ENCODE measurements at places on chromosomes 1 and 21. TPM values are rescaled to one million over a fixed set of nuclear protein-coding genes. Genes with fewer than 3 reads are reported as not detected.

DNA sequence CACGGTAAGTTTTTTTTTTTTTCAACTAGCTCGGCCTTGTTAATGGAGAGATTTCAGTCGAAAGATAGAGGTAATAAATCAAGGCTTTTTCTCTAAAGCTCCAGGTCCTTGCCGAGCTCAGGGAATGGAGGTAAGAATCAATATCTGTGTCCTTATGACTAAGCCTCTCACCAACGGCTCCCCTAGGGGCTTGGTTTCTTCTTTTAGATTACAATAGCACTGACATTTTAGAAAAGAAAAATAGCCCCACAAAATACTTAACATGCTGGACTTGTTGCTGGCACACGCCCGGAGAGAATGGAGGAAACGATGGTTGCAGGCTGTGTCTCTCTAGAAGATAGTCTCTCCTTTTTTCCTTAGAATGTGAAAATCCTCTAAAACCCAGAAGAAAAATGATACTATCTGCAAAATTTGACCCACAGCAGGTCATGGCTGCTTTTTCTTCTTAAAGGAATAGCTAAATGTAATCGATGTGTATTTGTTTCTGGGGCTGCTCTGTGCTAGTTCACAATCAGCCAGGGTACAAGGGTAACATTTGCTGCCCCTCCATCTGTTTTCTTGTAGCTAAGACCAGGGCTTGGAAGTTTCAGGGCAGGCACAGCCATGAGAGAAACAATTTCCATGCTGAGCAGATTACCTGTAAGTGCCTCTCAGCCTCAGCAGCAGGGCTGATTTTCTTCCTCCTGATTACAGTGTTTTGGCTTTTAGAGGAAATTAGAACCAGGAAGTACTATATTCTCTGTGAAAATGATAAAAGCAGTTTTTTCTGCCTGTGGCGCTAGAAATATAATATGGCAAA, 86.2 kb upstream of the GNG12 start:
- H3K36me3 ChIP-seq = no peaks in the 10 kb centered on the region
- DNase-seq = no peak
- no peak overlapping the region for H3K27ac ChIP-seq
- H3K4me1 ChIP-seq = no peaks in the 10 kb centered on the region
- H3K27me3 ChIP-seq = no peaks in the 10 kb centered on the region

DNA sequence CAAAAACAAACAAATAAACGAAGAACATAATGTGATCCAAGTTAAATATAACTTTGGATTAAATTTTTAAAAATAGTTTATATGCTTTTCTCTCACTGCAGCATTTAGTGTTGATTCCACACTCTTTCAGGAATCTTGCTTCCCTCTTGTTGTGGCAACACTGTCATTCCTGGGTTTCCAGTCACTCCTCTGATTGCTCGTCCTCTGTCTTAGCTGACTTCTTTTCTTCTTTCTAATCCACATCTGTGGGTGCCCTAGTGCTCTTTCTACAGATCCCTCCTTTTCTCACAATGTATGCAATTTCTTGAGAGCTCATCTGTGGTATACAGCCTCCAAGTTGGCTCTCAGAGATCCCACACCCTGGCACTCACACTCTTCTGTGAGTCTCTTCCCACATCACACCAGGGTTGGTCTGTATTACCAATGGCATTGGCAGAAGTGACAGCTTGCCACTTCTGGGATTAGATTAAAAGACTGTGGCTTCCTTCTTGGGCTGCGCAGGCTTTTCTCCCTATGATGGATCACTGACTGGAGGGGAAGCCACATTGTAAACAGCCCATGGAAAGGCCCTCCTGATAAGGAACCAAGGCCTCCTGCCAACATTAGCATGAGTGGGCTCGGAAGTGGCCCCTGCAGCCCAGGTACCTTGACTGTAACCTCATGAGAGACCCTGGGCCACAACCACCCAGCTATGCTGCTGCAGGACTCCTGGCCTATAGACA, 11.5 kb upstream of the MYOC start:
- peaks cover 13% of the 10 kb centered on the region for H3K4me1 ChIP-seq
- H3K36me3 ChIP-seq = no peaks in the 10 kb centered on the region
- no peak for DNase-seq

DNA sequence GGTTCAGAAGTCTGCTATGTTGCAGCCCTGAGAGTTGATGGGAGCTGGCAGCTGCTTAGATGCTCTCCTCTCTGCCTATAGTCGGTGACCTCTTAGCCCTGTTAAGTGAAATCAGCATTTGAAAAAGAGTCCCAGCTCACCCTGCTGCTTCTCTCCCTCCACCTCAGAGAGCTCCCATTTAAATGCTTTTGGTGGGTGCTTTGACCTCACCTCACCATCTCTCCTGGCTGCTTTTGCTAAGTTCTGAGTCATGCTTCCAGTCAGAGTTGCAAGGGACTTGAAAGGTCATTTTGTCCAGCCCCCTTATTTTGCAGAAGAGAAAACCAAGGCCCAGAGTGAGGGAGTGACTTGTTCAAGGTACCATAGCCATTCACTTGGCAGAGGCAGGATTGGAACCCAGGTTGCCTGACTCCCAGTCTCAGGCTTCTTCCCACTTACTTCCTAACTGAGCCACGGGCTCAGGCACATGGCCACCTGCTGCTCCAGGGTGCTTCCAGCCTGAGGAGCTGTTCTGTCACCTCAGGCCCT, 3.3 kb downstream of the MAPKAPK2 start:
- H3K27me3 ChIP-seq = no peaks in the 10 kb centered on the region
- peaks cover 55% of the 10 kb centered on the region for H3K4me1 ChIP-seq

DNA sequence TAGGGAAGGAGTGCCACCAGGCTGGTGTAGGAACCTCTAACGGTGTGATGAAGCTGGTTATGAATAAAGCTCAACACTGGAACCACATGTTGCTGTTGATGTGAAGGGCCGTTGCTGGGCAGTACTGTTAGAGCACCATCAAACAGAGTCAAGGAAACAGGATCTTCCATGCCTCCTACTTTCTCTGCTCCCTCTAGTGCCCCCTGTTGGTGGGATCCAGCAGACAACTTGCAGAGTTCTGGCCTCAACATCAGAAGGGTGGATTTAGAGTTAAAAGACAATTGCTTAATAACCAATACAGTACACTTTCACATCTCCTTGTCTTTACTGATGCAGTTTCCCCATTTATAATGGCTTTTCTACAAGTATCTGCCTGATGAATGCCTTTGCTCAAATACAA, 336.4 kb downstream of the NTNG1 start:
- no peak for DNase-seq
- H3K27ac ChIP-seq = no peak overlapping the region
- H3K36me3 ChIP-seq = no peaks in the 10 kb centered on the region
- no peaks in the 10 kb centered on the region for H3K4me1 ChIP-seq

GRCh38 chr1:200029035-200029821, 1.7 kb downstream of the NR5A2 start:
- DNase-seq = no peak
- no peaks in the 10 kb centered on the region for H3K36me3 ChIP-seq

SNIP1 gene
- 9.9 TPM for total RNA-seq

SPATA17 gene
- 0.81 TPM for total RNA-seq

MMP23B gene
- total RNA-seq = 57.8 TPM
